Upper lobe of right lung (tissue), 1 donor: ENCODE measurements at places on chromosomes 3 and 15. TPM values are rescaled to one million over a fixed set of nuclear protein-coding genes. Genes with fewer than 3 reads are reported as not detected.

DNA sequence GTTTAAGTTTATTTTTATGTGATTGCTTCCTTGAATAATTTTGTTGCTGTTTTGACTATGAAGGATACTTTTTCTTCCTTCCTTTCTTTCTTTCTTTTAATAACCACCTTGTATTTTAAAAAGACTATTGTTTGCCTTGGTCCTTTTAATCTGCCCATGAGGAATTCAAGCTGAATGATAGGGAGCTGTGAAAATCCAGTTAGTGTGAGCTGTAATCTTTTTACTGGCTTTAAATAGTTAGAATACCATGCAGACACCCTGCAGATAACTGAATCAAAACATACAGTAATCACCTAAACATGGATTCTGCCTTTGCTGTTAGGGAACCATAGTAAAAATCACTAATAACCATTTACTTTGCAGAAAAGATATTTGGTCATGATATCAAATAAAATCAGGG, 110.7 kb downstream of the RSRC1 start:
- H3K27ac ChIP-seq, result no peak overlapping the region
- no peaks in the 10 kb centered on the region for H3K36me3 ChIP-seq
- H3K4me3 ChIP-seq, result no peak overlapping the region
- no peak for DNase-seq
- H3K27me3 ChIP-seq, result no peaks in the 10 kb centered on the region
- no peaks in the 10 kb centered on the region for H3K4me1 ChIP-seq

- H3K36me3 ChIP-seq, result no peaks in the 10 kb centered on the region
- no peak overlapping the region for H3K4me3 ChIP-seq
- no peaks in the 10 kb centered on the region for H3K4me1 ChIP-seq
Measured at GRCh38 chr3:80010021-80010571, 242.3 kb upstream of the ROBO1 start.

Gene PAQR5
- 37.9 TPM for total RNA-seq

Gene LDHAL6B
- total RNA-seq, result not detected

GRCh38 chr3:185677146-185677829, 91.2 kb downstream of the SENP2 start:
- H3K36me3 ChIP-seq, result peaks cover 20% of the 10 kb centered on the region
- H3K27ac ChIP-seq, result no peak overlapping the region
- H3K4me1 ChIP-seq, result no peaks in the 10 kb centered on the region
- no peaks in the 10 kb centered on the region for H3K27me3 ChIP-seq

DNA sequence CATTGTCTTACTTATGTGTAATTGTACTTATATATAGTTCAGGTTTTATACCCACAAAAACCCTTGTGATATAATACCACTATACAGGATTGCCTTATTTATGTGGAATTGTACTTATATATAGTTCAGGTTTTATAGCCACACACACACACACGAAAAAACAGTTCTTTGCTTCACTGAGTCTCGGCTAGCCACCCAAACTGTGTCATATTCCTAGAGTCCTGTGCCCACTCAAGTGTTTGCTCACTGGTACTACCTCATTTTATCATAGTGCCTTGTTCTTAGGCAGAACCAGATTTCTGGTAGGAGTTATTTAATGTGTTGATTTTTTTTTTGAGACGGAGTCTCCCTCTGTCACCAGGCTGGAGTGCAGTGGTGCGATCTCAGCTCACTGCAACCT, 12.5 kb downstream of the RASA2 start:
- H3K27ac ChIP-seq, result peak overlapping the region; percentile 52
- H3K27me3 ChIP-seq, result no peaks in the 10 kb centered on the region
- H3K4me1 ChIP-seq, result no peaks in the 10 kb centered on the region

DNA sequence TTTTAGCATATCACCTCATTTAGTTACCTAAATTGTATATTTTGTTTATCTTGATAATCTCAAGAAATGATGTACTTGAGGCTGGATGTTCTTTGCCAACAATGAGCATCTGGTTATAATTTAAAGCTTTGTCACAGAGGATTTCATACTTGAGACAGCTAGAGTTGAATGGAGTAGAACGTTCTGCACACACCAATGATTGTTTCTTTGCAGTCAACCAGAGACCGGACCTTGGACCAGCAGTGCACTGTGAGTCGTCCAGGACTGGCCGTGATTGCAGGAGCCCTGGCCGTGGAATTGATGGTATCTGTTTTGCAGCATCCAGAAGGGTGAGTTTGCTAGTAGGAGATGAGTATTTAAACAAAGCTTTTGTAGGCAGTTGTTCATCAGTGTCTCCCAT, 90.4 kb downstream of the ATG7 start:
- H3K27me3 ChIP-seq, result no peaks in the 10 kb centered on the region
- H3K36me3 ChIP-seq, result peaks cover 86% of the 10 kb centered on the region
- H3K4me1 ChIP-seq, result peaks cover 12% of the 10 kb centered on the region
- no peak for DNase-seq
- H3K4me3 ChIP-seq, result no peak overlapping the region
- no peak overlapping the region for H3K27ac ChIP-seq

Gene CCDC54
- not detected for total RNA-seq

Gene NUSAP1
- 6.7 TPM for total RNA-seq

DNA sequence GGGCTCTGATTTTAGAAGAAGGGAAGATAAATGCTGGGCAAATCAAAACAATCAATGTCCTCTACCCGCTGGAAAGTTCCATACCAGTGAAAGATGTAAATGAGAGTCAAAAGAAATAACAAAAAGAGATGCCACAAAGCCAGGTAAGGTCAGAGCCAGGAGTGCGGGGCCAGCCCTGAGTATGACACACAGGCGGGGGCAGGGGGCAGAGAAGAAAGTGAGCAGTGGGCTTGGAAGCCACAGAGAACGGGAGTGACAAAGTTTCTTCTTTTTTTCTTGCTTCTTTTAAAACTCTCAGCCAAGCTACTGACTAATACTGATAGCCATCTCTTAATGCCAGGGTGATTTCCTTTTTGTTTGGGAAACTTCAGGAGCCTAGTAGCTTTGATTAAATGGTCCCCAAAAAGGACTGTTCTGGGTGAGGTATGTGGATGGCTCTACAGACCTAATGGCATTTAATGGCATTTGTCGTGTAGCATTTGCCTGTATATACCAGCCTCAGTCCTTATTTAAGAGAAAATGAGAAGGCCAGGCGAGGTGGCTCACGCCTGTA, 23.1 kb upstream of the TSEN2 start:
- H3K4me3 ChIP-seq, result no peak overlapping the region
- H3K27me3 ChIP-seq, result no peaks in the 10 kb centered on the region
- DNase-seq, result no peak
- H3K36me3 ChIP-seq, result no peaks in the 10 kb centered on the region

Gene ARGFX
- total RNA-seq, result not detected

Gene FGF7
- total RNA-seq, result 21.9 TPM

Gene STXBP5L
- total RNA-seq, result not detected

DNA sequence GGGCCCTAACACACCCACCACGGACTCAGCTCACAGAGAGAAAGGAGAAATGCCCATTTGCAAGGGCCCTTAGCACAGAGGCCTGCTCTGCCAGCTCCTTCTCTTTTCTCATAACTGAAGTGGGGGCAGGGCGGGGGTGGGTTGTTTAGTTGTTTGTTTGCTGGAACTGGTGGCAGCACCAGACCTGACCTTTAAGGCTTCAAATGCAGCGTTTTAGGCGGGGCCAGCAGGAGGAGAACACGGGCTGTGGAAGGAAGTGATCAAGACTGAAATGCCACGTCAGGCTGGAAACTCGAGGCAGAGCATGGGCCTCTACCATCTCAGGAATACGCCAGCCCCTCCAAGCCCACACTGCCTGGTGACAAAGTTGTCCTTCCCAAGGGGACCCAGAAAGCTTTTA, 9.3 kb downstream of the CACNA2D2 start:
- H3K4me1 ChIP-seq, result peaks cover 2% of the 10 kb centered on the region
- H3K27me3 ChIP-seq, result no peaks in the 10 kb centered on the region
- no peak overlapping the region for H3K27ac ChIP-seq
- H3K4me3 ChIP-seq, result no peak overlapping the region
- no peaks in the 10 kb centered on the region for H3K36me3 ChIP-seq
- DNase-seq, result no peak

DNA sequence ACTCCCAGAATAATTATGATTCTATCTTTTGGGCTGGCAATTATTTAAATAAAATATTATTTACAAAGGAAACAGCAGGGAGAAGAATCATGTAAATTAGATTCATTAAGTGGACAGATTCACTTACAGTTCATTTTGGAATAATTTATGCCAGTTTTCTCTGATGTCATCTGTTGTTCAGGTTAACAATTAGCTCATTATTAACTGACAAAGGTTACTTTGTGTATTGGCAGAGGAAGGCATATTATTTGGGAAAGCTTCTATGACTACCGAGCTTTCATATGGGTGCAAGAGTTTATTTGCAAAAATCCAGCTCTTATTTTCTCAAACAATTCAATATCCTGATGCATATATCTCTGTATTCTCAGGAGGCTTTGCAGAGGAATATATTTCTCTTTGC, 224.4 kb downstream of the CHST2 start:
- no peaks in the 10 kb centered on the region for H3K27me3 ChIP-seq
- H3K4me1 ChIP-seq, result no peaks in the 10 kb centered on the region
- H3K27ac ChIP-seq, result no peak overlapping the region
- H3K4me3 ChIP-seq, result no peak overlapping the region
- DNase-seq, result no peak

DNA sequence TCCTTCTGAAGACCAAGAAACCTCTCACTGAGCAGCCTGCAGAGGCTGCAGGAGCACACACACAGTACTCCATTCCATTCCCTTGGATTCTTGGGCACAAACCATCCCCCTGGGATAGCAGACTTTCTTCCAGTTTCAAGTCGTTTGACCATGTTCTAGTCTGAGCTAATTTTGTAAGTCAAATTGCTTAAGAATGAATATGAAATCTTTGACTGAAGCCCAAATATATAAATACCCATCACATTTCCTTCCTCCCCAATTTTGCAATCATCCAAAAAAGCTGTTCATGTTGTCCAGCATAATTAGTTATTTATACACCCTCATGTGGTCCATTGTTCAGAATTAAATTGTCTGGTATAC, 231.2 kb upstream of the TPRG1 start:
- no peak overlapping the region for H3K4me3 ChIP-seq
- peaks cover 25% of the 10 kb centered on the region for H3K4me1 ChIP-seq
- peak overlapping the region; percentile 59 for H3K27ac ChIP-seq

DNA sequence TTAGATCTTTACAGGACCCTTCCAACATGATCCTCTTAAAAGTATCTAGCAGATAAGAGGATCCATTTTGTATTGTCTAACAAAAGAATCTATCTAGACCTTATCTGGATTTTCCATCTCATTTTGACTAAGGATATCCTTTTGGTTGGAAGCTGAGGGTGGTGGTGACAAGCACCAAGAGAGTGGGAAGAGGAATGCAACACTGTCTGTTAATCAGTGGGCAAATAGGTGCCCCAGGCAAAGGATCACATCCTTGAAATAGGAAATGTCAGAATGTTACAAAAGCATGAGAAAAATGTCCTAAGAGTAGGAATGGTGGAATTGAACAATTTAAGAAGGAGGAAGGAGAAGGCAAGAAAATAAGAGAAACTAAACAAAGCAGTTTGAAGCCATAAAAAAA, 420.7 kb upstream of the CNTN3 start:
- no peaks in the 10 kb centered on the region for H3K36me3 ChIP-seq
- H3K27me3 ChIP-seq, result no peaks in the 10 kb centered on the region
- DNase-seq, result no peak
- no peak overlapping the region for H3K4me3 ChIP-seq

- no peak overlapping the region for H3K27ac ChIP-seq
- peaks cover 5% of the 10 kb centered on the region for H3K4me1 ChIP-seq
- no peak overlapping the region for H3K4me3 ChIP-seq
Measured at GRCh38 chr3:114847564-114847963, 299.5 kb downstream of the ZBTB20 start.

GRCh38 chr3:175737646-175738572, 878.8 kb downstream of the NAALADL2 start:
- H3K27me3 ChIP-seq, result no peaks in the 10 kb centered on the region
- H3K4me1 ChIP-seq, result no peaks in the 10 kb centered on the region
- H3K27ac ChIP-seq, result no peak overlapping the region
- H3K36me3 ChIP-seq, result no peaks in the 10 kb centered on the region
- H3K4me3 ChIP-seq, result no peak overlapping the region

DNA sequence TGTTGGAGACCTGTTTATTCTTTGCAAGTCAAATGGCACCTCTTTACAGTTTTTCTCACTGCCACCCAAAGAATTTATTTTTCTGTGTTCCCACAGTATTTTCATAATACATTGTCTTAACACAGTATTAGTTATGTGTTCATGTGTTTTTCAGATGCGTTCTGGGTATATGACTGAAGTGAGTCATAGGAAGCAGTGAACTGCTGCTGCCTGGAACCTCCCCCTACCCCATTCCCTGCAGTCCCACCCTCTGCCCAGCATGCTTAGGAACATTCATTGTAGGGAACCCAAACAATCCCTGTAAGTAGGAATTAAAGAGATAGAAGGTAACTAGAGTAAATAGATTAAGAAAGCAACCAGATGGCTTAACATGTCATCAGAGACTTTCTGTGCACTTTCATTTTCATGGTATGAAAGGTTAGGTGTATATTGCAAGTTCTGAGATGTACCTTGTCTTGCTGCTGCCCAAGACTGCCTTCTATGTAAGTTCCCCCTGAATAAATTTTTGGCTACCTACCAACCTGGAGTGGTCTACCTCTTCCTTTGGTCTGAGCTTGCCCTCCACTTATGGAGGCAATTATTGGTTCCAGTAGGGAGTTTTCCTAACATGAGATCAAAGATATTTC, 21.9 kb upstream of the SQOR start:
- no peak overlapping the region for H3K27ac ChIP-seq
- H3K36me3 ChIP-seq, result peaks cover 21% of the 10 kb centered on the region
- no peaks in the 10 kb centered on the region for H3K4me1 ChIP-seq
- no peak for DNase-seq
- H3K4me3 ChIP-seq, result no peak overlapping the region

DNA sequence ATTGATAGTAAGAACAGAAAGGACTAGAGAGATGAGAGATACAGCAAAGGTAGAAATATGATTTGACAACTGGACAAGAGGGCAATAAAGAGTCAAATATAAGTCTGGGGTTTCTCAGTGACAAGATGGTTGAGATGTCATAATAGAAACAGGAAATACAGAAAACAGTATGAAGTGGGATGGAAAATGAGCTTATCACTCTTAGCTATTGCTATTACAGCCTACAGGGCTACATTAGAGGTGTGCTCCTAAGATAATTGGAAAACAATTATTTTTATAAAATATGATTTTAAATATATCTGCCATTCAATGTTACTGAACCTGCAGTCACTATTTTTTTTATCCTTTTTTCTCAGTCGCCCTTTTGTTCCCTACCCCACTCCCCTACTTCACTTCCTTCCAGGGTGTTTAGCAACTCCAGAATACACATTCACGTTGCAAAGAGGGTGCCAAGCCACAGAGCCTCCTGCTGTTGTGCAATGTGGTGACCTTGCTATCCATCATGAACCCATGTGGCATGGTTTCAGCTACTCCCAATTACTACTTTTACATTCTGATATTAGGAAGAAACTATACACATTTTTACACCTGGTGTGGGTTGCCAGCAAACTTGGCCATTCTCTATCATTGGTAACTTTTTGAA, 6.0 kb downstream of the NRG4 start:
- no peak for DNase-seq
- no peaks in the 10 kb centered on the region for H3K36me3 ChIP-seq
- H3K27me3 ChIP-seq, result no peaks in the 10 kb centered on the region
- no peaks in the 10 kb centered on the region for H3K4me1 ChIP-seq
- H3K4me3 ChIP-seq, result no peak overlapping the region

Gene CX3CR1
- total RNA-seq, result 8.3 TPM
